ENCODE measurements at places on chromosomes 7 and 10.

- DNase-seq, result no peak
These were observed 18.6 kb upstream of the ZMIZ1 start for GRCh38 chr10:79049931-79050895.

DNA sequence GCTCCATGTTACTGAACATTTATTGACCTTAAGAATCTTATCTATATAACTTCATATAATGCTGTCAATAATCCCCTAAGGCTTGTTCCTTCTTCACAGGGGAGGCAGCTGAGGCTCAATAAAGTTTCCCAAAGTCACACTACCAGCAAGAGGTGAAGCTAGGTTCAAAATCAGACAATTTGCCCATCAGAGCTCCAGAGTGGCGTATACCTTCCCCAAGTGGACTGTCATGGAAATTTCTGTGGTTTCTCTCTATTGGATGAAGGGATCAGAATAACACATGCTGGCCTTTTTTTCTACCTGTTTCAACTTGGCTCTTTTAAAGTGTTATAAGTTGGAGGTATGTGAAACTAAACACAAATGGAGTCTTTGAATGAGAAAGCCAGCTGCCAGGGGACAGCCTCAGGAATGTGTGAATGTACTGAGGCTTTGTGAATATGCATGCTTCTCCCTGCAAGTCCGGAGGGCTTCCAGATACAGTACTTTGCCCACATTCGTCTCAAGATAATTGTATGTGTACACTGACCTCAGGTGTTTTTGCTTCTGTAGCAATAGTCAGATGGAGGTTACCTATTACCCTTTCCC lies 656.3 kb upstream of the CELF2 start:
- no peak for DNase-seq

DNA sequence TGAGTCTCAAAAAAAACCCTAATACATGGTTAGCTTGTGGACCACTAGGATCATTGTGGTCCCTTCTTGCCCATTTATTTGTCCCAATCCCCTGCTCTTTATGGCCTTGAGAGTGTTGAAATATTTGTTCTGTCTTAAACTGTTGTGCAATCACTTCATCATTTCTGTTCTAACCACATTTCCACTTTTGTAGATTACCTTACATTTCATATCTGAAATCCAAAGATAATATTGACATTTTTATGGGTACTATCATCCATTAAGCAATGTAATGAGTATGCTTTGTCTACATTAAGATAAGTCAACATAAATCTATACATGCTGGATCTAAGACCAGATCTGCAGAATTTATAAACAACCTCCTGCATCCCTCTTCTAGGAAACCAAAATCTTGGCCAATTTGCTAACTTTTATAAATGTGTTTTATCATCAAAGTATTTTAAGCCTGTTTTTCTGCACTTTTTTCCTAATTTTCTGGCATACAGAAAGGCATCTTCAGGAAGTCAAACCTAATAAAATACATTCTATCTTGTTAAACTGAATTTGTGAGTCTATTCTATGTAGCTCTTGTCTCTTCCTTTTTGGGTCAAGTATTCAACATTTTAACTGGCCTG lies 359.4 kb upstream of the CELF2 start:
- no peak for DNase-seq

DNA sequence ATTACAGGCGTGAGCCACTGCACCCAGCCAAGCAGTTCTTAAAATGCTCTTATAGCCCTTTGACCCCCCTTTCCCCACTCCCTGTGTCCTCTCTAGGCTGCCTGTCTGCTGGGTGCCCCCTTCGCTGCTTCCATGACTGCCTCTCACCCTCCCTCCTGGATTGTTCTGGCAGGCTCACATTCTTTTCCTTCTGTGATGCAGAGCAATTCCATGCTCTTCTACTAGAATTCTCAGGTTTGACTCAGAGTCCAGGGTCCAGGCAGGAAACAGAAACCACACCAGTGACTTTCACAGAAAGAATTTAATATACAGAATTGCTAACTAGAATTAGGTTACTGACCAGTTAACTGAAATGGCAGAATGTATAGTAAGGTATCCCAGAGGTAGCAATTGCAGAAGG lies 244.8 kb downstream of the BAMBI start:
- no peak for DNase-seq

DNA sequence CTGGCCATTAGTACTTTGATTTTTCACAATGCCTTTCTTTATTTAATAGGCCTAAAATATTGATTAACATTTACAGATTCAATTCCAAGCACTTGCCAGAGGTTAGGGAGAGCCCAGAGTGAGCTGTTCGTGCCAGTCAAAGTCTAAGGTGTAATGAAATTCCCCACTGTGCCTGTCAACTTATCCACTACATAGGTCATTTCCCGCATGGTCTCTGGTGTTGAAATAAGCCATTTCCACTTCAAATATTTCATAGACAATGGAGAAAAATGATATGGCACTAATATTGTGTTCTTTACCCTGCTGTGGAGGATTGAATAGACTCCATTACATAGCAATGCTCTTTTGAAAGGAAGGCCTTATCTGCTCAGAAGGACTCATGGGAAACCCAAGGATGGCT lies 978.1 kb upstream of the CELF2 start:
- no peak for DNase-seq

DNA sequence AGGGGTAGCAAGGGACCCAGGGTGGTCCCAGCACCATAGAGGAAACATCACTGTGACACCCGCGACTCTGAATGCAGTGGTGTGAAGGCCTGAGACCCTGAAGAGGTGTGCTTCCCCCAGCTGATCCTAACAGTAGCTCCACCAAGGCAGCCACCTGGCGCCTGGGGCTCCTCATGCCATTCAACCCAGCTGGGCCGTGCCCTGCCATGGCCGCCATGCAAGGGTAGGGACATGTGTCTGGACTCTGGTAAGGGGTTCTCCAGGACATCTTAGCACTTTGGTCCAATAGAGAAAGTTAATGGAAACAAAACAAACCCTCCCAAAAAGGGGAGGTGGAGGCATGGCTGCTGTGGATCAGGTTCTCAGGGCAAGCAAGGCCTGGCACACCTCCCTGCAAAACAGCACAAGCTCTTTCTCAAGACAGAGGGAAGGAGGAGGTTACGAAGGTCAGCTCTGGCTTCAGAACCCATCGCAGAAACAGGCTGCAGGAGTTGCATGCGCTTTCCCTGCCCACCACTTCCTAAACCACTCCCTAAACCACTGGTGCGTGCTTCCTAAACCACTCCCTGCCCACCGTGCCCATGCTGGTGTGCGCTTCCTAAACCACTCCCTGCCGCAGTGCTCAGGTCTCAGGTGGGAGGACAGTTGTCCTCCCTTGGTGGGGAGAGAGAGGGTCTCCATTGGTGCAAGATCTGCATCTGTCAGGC lies 108.7 kb downstream of the LARP4B start:
- no peak for DNase-seq

DNA sequence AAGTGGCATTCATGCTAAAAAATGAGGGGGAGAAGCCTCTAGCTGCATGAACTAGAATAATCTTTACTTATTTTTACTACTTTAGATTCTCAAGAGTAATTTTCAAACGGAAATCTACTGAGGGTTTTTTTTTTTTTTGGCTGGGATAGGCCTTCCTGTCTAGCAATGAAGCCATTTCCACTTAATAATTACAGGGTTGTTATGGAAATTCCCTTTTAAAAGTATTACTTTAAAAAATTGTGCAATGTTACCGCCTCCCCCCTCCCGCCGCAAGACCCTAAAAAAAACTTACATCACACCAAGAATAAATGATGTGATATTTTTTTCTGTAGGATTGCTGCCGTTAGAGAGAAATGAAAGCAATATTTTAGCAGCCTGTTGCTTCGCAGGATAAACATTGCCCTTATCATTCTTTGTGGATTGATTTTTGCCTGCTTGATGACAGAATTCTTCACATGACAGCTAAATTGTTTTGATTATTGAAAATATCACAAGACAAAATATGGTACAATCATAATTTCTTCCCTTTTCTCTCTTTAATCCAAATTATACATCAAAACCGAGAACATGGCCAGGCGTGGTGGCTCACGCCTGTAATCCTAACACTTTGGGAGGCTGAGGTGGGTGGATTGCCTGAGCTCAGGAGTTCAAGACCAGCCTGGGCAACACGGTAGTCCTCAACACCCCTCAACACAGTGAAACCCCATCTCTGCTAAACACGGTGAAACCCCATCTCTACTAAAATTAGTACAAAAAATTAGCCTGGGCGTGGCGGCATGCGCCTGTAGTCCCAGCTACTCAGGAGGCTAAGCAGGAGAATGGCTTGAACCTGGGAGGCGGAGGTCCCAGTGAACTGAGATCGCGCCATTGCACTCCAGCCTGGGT lies 32.8 kb downstream of the ARL4A start:
- no peak for DNase-seq

DNA sequence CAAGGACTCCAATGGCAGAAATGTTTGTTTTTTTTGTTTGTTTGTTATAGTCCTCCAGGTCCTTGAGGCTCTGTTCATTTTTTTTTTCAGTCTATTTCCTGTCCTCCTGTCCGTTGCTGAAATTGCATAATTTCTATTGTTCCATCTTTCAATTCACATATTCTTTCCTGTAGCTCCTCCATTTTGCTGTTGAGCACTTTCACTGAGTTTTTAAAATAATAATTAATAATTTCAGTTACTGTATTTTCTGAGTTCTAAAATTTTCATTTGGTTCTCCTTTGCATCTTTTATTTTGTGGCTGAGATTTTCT lies 202.3 kb upstream of the AGR3 start:
- no peak for DNase-seq

DNA sequence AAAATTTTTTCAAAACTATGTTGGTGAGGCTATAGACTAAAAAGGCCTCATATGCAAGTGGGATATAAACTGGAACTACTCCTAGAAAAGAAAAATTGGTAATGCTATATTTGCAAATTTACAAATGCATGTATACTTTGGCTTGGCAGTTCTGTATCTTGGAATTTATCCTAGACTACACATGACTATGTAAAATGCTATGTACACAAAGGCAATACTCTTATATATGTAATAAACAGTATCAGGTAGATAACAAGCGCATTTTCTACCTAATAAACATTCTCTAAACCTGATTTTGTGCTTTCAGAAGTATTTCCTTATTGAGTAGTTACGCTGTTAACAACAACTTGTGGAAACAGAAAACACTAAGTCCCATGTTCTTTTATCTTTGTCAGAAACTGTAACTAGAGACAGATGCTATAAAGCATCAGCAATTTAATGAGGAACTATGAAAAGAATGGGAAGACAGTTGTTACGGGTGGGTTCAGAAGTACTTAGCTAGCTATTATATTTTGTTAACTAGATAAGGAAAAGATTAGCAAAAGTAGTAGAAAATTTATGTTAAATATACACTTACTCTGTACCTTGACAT lies 107.8 kb downstream of the ARHGAP12 start:
- no peak for DNase-seq

- no peak for DNase-seq
These were observed 62.4 kb upstream of the PAX2 start for GRCh38 chr10:100683004-100683403.

DNA sequence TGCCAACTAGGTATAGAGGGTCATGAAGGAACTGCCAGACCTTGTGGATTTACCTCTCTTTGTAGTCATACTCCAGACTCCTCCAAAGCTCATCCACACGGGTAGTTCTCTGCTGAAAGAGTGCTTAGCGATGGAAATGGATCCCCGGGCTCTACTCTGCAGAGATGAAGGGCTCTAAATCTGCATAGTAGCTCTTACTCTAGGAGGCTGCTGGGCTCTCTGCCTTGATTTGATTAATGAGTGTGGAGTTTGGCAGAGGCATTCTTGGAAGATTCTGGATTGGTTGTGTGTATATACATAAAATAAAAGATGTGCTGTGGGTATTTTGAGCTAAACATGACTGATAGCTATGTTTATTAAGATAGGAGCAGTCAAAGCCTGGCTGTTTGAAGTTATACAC lies 21.3 kb upstream of the CPXM2 start:
- DNase-seq, result no peak

DNA sequence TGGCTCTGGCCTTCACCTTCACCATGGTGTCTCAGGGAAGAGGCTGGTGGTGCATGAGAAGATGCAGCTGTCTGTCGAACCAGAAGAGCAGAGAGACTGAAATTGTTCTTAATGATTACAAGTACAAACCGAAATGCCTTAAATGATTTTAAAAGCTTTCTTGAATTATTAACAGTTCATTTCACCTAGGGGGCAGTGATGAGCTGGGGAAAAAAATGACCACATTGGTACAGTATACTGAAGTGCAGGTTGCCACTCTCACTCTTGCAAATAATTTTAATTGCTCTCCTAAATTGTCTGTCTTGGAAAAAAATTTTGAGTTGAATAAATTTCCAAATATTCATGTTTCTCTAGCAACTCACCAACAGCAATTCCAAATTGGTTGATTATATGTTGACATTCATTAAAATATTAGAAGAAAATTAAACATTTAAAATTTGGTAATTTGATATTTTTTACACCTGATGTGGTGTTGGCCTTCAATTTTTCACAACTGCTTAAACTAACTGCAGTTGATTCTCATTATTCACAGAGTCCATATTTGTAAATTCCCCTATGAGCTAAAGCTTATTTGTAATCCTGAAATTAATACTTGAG lies 692.6 kb downstream of the ZWINT start:
- DNase-seq, result no peak

DNA sequence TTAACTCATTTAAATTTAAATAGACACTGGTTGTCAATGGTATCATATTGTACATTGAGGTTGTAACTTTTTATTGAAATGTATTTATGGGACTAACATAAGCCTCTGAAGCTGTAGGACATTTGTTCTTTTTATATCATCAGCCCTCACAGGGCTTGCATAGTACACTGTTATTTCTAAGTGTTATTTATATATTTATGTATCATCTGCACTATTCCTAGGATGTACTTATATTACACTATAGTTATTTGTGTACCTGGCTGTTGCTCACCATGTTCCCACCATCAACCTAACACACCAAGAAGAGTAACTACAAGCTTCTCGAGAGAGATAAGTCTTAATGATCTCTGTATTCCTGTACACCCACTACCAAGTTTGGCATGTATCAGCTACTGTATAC lies 224.7 kb downstream of the PPP1R3A start:
- no peak for DNase-seq

- no peak for DNase-seq
These were observed 12.5 kb downstream of the LIPA start for GRCh38 chr10:89238956-89239644.

GRCh38 chr10:5698062-5698461 lies 13.4 kb downstream of the TASOR2 start:
- no peak for DNase-seq

- DNase-seq, result no peak
These were observed 91.0 kb downstream of the AKR1D1 start for GRCh38 chr7:138167222-138167621.

DNA sequence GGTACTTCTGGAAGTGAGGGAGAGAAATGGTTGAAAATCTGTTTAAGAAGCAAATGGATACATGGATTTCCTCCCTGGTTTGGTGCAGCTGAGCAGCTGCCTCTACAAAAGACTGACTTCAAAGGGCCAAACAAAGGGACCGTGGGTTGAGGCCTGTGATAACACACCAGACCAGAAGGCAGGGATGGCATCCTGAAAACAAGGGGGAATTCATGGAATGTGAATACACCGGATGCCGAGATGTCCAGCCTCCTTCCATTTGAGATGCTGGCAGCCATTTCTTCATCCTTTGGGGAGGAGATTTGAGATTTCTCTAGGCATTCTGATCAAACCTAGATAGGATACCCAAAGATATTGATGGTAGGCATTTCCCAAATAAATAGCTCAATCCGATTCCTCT lies 36.9 kb downstream of the TAF3 start:
- DNase-seq, result no peak

- DNase-seq, result no peak
These were observed 97.8 kb downstream of the AGMO start for GRCh38 chr7:15463801-15464666.

Data from CD4-positive, alpha-beta T cell treated with Interleukin-15 for 4 hours (primary cell).